Small intestine (tissue), 16 donors: ENCODE measurements at places on chromosomes 13 and 19. TPM values are rescaled to one million over a fixed set of nuclear protein-coding genes. Genes with fewer than 3 reads are reported as not detected.

GRCh38 chr13:111945086-111945485, 121.9 kb upstream of the SOX1 start:
- H3K27me3 ChIP-seq, result no peaks in the 10 kb centered on the region
- no peaks in the 10 kb centered on the region for H3K36me3 ChIP-seq
- no peak for DNase-seq
- H3K4me3 ChIP-seq, result no peak overlapping the region
- no peak overlapping the region for H3K27ac ChIP-seq

- no peaks in the 10 kb centered on the region for H3K36me3 ChIP-seq
- peaks cover 30% of the 10 kb centered on the region for H3K4me1 ChIP-seq
- H3K27ac ChIP-seq, result no peak overlapping the region
- H3K27me3 ChIP-seq, result no peaks in the 10 kb centered on the region
- peak; percentile 21 for DNase-seq
Observed at GRCh38 chr19:19459073-19459472, 53.6 kb downstream of the GATAD2A start.

GRCh38 chr19:19751846-19752245, 18.9 kb upstream of the ZNF14 start:
- no peaks in the 10 kb centered on the region for H3K4me1 ChIP-seq
- H3K27me3 ChIP-seq, result no peaks in the 10 kb centered on the region
- no peak overlapping the region for H3K4me3 ChIP-seq

DNA sequence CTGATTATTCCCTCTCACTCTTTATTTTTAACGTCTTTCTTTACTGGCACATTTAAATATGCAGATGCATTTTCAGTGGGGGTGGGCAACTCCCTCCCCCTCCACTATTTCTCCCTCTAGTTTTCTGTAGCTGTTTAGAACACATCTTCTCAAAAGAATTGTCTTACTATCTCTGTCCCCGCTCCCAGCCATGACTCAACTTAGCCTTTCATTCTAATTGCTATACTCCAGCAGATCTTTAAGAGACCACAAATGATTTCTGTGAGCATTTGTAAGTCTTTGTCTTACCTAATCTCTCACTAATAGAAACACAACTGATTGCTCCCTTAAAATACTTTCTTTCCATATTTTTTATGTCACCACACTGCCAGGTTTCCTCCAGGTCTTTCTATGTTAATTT, 350.9 kb downstream of the SPRY2 start:
- no peak overlapping the region for H3K4me3 ChIP-seq
- H3K36me3 ChIP-seq, result no peaks in the 10 kb centered on the region
- H3K27me3 ChIP-seq, result no peaks in the 10 kb centered on the region
- no peak overlapping the region for H3K27ac ChIP-seq
- DNase-seq, result no peak

DNA sequence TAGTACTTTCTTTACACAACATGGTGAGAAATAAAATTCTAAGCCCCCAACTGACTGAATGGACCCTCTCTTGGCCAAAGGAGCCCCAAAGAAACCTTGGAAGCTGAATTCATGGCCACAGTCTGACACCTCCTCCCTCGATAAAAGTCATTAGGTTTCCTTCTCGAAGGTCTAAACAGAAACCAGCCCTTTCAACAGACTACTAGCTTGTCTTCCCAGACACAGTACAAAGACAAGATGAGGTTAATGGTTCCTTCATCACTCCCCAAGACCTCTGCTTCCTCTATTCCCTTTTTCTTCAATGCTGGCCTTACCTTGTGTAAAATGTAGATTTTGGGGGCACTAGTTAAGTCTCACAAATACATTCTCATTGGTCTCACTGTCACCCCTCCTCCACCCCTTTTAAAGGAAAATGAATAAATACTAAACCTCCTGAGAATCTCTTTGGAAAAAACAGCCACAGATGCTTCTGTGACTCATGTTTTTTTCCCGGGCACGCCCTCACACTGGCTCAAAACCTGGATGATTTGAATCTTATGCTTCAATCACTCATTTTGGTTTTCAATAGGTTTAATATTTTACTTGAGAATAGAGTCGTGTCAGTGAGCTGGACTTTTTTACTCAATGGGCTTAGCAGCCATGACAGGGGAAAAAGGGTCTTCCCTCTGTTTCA, 65.8 kb upstream of the MED4 start:
- H3K4me3 ChIP-seq, result no peak overlapping the region
- DNase-seq, result no peak
- no peaks in the 10 kb centered on the region for H3K36me3 ChIP-seq
- no peak overlapping the region for H3K27ac ChIP-seq
- no peaks in the 10 kb centered on the region for H3K27me3 ChIP-seq

The ZNF681 gene
- polyA plus RNA-seq, result 0.66 TPM

GRCh38 chr19:4717191-4717965, 6.3 kb downstream of the DPP9 start:
- no peaks in the 10 kb centered on the region for H3K27me3 ChIP-seq
- H3K27ac ChIP-seq, result peak overlapping the region; percentile 72
- H3K36me3 ChIP-seq, result peaks cover 96% of the 10 kb centered on the region
- no peak for DNase-seq
- H3K4me1 ChIP-seq, result no peaks in the 10 kb centered on the region
- no peak overlapping the region for H3K4me3 ChIP-seq

- no peaks in the 10 kb centered on the region for H3K4me1 ChIP-seq
- no peaks in the 10 kb centered on the region for H3K36me3 ChIP-seq
- no peak for DNase-seq
- H3K4me3 ChIP-seq, result no peak overlapping the region
Observed at GRCh38 chr13:66655847-66656454, 574.2 kb downstream of the PCDH9 start.

The ZNF583 gene
- 0.54 TPM for polyA plus RNA-seq

DNA sequence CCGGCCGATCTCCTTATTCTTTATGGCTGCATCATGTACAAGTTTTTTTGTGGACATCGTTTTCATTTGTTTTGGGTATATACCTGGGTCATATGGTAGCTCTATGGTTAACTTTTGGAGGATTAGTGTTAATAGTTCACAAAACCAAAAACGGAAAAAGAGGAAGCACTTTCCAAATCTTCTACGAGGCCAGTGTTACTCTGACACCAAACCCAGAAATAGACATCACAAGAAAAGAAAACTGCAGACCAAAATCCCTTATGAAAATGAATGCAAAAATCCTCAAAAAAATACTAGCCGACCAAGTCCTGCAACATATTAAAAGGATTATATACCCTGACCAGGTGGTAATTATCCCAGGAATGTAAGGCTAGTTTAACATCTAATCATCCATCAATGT, 29.8 kb downstream of the ADGRE2 start:
- no peaks in the 10 kb centered on the region for H3K36me3 ChIP-seq
- no peak overlapping the region for H3K27ac ChIP-seq
- no peaks in the 10 kb centered on the region for H3K4me1 ChIP-seq
- no peaks in the 10 kb centered on the region for H3K27me3 ChIP-seq
